ENCODE measurements at places on chromosomes 5 and 9.
A peak's percentile ranks its signal among the peaks of the same experiment; 100 is the strongest.

DNA sequence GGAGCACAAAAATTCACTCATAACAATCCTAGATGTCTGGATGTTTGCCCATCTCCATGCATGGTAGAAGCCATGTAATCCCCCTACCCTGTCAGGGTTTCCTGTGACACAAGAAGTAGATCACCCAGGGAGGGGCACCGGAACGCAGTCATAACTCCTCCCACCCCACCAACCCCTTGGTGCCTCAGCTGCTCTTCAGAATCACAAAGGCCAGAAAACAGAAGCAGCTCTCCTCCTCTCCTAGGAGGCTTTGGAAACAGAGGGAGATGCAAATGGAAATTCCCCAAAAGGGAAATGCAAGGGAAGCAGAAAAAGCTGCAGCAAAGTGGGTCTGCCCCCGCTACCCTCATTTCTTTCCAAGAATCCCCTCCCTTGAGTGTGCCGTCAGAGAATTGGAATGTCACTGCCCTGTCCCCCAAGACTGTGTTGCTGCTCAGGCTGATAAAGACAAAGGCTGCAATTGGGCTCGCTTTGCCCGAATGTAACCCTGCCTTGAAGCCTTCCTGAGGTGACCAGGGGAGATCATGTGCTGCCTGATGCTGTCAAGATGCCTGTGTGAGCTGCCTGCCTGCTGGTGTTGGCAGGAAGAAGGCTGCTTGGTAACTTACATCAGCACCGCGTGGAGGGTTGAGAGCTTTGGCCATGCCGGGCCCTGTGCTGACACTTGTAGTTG, 65.5 kb upstream of the ABCA1 start:
- no peak for DNase-seq

- DNase-seq: no peak
Measured at GRCh38 chr9:132584601-132585560, 2.5 kb downstream of the BARHL1 start.

DNA sequence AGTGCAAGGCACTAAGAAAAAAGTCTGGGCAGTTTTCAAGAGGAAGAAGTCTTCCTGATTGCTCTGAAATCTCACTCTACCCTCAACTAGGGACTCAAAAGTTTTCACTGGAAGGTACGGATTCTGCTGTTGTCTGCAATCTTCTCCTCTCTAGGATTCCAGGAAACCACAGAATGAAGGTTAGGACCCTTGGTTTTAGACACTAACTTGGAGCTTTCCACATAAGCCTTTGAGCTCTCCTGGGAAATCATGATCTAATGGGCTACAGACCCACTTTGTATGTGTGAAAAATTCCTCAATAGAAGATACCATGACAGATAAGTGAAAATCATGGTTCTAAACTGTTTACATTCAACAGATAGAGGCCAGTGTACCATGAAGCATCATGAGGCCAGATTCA, 265.1 kb downstream of the PSAT1 start:
- no peak for DNase-seq

- no peak for DNase-seq
Measured at GRCh38 chr5:42157215-42157614, 232.1 kb downstream of the FBXO4 start.

DNA sequence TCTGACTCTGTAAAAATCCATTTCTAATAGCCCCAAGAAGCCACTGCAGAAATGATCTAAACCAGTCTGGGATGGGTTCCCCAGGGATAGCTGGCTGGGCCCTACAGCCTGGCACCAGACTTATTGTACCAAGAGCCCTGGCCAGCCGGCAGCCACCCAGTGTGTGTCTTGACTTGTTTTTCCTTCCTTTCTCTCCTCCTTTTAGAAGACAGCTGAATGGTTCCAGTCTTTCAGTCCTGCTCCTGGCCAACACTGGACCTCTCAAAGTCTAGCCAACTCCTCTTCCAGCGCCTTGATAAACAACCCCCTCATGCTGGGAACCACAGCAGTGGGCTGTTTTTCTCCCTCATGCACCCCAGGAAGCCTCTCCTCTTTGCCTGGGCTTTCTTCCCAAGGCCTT, 34.1 kb downstream of the ATOX1 start:
- DNase-seq: no peak

DNA sequence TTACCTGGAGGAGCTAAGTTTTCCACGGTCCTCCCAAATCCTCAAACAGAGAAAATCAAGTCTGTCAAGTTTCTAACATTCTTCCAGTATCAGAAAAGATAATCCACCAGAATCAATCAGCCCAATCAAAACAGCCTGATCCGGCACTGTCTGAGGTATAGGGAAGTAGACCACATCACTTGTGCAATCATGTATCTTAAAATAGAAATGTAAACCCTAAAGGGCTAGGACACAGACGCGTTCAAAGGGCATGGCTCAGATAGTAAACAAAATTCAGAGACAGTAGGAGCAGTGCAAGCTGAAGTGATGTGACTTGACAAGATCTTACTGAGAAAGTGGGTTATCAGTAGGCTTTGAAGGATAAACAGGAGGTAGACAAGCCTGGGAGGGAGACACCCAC, 252.4 kb upstream of the DAPK1 start:
- no peak for DNase-seq

- DNase-seq: no peak
Measured at GRCh38 chr5:149665416-149666175, 64.5 kb upstream of the PPARGC1B start.

DNA sequence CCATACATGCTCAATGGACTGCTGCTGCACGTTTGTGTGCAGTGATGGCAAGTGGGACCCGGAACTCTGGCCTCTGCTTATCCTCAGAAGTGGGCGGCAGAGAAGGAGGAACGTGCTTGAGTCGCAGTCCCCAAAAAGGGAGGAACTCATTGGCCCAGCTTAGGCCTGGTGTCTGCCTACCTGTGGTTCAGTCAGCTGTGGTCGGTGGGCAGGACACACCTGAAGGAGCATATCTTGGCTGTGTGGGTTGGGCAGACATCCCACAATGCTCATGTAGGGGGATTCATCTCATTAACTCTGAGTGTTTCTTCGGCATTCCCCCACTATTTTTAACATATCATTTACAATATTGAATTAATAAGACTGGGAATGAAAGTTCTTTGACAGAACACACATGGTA, 122.9 kb upstream of the IL12B start:
- no peak for DNase-seq

DNA sequence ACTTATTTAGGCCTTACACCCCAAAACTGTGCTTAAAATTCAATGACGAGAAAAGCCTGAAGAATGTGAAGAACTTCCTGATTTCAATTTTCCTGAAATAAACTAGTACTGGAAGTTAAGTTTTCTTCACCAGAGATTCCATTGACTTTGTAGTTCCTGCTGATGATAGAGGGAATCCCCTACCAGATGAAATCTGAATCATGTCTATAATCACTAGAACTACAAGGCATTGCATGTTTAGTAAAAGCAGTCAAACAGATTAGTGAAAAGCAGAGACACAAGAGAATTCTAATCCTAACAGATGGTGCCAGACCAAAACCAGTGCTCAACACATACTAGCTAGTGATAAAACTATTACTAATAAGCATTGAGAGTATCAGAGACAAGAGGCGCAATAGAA, 130.0 kb downstream of the PDE4D start:
- no peak for DNase-seq

- no peak for DNase-seq
Measured at GRCh38 chr9:116163293-116164055, 9.9 kb downstream of the PAPPA start.

DNA sequence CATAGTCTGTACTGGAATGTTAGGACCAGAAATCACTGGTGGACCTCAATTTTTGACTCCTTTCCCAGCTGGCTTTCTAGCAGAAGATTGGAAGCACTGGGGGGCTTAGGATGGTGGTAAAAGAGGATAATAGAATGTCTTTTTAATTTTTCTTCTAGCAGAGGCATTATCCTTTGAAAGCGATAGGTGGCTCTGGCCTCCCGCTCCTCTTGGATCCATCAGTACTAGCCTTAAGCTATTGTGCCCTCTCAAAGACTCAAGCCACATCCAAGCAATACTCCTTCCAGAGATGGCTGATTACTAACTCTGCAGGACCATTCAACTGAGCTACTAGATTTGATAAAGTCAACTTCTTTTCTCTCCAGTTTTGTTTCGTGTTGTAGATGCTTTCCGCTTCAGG, 610.6 kb downstream of the CDH12 start:
- DNase-seq: no peak

- peak; percentile 38 for DNase-seq
Measured at GRCh38 chr5:147658293-147658932, 124.1 kb downstream of the JAKMIP2 start.

DNA sequence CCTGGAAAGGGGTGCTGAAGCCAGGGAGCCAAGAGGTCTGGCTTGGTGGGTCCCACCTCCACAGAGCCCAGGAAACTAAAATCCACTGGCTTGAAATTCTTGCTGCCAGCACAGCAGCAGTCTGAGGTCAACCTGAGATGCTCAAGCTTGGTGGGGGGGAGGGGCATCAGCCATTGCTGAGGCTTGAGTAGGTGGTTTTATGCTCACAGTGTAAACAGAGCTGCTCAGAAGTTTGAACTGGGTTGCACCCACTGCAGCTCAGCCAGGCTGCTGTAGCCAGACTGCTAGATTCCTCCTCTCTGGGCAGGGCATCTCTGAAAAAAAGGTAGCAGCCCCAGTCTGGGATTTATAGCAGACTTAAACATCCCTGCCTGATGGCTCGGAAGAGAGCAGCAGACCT, 55.5 kb upstream of the FBXL17 start:
- no peak for DNase-seq

DNA sequence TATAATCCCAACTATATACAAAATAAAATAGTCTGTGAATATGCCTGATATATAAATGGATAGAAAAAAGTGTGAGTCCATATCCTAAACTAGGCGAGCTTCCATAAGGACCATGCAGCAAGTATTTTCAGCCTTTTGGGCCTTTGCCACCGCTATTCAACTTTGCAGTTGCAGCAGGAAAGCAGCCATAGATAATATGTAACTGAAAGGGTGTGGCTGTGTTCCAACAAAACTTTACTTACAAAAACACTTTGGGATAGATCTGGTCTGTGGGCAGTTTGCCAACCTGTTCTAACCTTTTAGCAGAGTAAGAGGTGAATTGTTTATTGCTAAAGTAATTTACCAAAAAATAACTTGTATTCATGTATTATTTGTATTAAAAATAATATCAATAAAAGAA, 127.8 kb upstream of the GPR151 start:
- DNase-seq: no peak

DNA sequence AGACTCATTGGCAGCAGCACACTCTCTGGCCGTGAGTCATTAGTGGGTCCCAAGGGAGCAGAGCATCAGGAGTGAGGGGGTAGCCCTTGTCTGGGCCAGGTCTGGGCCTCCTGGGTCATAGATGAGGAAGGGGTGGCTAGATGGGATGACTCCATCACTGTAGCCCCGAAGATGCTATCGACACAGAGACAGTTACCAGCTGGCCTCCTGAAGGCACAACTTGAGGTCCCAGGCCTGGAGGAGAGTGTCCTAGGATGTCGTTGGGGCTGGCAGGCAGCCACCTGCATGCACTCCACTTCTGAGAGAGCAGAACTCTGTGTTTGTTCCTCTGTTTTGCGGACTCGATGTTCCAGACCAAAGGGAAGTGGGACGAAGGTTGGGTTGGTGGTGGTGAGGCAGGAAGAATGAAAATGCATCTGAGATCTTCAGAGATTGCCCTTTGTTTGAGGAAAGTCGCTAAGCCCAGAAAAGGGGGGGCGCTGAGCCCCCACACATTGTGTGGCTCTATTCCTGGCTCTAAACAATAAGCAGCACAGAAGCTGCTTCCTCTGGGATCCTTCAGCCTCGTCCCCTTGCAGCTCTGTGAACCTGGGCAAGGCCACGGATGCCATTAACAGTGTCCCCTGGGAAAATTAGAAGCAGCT, 4.7 kb downstream of the BTNL9 start:
- DNase-seq: no peak

DNA sequence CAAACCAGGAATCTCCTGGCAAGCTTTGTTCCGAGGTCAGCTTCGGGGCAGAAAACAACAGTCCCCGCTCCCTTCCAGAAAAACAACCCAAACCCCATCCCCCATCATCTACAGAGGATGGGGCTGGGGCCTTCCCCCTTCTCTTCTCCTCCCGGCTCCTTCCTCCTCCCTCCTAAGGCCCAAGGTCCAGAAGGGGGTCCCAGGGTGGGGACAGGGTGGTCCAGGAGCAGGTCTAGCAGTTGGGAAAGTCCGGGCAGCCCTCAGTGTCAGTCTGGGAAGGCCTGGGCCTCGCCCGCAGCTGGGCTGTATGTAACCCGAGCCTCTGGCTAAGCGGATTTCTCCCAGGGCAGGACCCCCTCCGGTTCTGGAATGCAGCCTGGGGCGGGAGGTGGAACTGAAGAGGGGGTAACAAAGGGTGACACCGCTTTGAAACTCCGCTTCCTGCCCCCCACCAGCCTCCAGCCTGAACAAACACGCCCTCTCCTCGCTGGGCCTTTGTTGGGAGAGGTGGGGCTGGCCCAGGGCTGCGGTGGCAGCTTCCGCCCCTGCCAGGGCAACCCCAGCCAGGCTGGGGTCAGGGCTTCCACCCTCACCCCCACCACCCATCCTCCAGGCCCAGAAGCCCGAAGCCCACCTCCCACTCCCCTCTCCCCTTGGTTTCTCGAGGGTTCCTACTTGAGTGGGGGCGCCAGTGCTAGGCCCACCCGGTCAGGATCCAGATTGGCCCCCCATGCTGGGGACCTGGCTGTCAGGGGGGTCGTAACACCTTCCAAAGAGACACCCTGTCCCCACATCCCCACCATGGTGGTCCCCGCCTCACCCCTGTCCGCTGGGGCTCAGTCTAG, 63.5 kb downstream of the C9orf50 start:
- DNase-seq: peak; percentile 99

- DNase-seq: no peak
Measured at GRCh38 chr9:88237991-88238571, 99.8 kb upstream of the SPATA31C2 start.

DNA sequence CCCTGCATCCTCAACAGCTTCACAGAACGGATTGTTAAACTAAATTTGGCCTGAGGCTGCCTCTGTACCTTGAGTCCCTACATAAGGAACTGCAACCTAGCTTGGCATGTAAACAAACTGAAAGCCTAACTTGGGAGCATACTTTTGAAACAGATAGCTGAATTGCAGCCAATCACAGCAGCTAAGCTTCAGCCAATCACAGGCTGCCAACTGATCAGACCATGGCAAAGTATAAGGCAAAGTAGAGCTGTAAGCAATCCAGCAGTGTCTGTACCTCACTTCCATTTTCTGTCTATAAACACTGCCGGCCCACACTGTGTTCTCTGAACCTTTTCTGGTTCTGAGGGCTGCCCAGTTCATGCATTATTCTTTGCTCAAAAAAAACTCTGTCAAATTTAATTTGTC, 8.9 kb upstream of the ZNF483 start:
- DNase-seq: no peak

GRCh38 chr5:87029951-87030350, 237.7 kb upstream of the RASA1 start:
- DNase-seq: no peak

Data from SW480 (cell line).